ENCODE measurements at places on chromosomes 13 and 19. TPM values are rescaled to one million over a fixed set of nuclear protein-coding genes. Genes with fewer than 3 reads are reported as not detected.

DNA sequence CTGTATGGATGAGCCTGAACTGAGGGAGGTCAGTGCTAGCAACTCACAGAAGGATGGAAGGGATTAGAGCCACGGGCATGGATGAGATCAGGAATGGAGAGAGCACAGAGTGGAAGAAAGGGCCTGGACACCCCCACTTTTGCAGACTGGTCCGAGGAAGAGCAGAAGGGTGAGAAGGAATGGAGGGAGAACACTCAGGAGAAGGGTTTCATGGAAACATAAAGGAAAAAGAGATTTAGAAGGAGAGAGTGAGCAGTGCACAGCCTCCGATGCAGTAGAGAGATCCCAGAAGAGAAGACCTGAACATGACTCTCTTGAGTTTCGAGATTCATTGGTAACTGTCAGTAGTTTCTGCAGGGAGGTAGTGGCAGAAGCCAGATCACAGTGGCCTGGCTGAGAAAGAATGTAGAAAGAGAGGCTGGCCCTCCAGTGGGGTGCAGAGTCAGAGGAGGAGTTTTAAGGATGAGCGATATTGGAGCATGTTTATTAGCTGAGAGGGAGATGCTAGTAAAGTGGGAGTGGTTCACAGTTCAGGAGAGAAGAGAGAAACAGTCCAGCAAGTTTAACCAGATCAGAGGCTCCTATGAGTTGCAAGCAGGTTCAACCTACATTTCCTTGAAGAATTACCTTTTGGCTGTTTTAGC, 108.9 kb downstream of the ZAR1L start:
- no peak for DNase-seq

Gene CGB5
- not detected for total RNA-seq

Gene PRR19
- total RNA-seq: 1.4 TPM

GRCh38 chr19:33273881-33274662, 28.3 kb downstream of the CEBPA start:
- no peak for DNase-seq

Gene ATP1A3
- total RNA-seq: 4.5 TPM

Gene USHBP1
- 0.39 TPM for total RNA-seq

Gene CEBPA
- 6.2 TPM for total RNA-seq

DNA sequence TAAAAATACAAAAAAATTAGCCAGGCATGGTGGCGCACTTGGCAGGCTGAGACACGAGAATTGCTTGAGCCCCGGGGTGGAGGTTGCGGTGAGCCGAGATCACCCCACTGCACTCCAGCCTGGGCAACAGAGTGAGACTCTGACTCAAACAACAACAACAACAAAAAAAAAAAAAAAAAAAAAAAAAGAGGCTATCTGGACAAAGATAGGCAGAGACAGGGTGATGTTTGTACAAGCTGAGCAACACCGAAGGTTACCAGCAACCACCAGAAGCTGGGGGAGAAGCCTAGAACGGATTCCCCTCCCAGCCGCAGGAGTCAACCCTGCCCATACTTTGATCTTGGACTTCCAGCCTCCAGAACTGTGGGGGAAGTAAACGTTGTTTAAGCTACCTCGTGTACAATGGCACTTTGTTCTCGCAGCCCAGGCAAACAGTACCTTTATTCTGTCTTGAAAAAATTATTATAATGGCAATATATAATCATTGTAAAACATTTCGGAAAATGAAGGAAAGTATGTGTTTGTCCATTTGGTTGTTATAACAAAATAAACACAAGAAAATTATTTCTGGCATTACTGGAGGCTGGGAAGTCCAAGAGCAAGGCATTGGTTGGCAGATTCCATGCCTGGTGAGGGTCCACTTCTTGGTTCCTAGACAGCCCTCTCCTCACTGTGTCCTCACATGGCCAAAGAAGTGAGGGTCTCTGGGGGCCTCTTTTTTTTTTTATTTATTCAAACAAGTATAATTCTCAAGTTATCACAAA, 39.8 kb upstream of the LATS2 start:
- DNase-seq: no peak

DNA sequence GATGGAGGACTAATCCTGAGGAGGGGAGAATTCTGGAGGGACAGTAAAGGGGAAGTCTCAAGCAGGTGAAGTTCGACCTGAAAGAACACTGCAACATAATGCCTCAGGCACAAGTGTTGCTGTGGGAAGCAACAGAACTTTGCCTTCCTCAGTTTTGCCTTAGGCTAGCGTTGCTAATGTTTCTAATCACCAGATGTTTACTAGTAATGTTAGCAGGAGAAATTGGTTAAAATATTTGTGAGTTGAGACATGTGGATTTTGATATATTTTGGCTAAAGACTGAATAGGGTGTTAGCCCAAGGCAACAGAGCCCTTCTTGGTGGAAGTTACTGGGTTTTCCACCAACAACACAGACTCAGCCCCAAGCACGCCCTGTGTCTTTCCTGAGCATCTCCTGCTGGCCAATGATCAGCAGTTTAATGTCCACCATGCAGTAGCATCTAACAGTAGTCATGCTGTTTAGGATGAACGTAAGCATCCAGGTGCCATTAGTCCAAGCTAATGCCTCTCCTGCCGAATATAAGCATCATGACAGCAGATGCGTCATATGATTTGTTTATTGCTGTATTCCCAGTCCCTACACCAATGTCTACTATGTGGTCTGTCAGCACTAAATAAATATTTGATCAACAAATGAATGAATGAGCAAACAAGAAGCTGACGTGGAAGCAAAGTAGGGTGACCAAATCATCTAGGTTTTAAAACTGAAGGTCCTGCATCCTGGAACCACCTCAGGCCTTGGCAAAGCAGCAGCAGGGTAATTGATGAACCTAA, 511.9 kb upstream of the HTR2A start:
- DNase-seq: no peak

DNA sequence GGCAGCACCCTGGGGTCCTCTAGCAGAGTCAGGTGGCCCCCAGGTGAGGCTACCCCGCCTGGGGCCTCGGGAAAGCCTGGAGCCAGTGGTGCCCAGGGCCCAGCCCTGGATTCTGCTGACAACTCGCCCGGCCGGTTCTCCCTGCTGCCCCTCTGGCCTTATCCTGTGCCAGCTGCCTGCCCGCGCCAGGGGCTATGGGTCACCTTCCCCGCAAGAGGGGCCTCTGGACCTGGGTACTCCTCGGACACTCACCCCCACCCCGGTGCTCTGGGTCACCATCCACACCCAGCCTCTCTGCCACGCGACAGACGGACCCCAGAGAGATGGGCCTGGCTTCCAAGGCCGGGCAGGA, 24.0 kb downstream of the ZBTB7A start:
- DNase-seq: no peak

DNA sequence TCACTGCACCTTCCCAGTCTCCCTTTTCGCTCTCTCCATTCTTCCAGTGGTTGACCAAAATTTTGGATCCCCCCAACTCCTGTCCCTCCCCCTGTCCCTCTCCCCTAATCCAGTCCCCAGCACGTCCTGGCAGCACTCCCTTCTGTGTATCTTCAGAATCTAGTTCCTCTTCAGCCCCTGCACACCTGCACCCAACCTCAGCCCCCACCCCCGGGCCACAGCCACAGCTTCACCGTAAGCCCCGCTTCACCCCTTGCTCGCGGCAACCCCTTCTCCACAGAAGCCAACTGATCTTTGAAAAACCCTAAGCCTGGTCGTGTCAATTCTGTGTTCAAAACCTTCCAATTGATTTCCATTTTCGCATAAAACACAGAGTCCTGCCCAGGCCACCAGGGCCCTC, 35.5 kb upstream of the SLC15A1 start:
- DNase-seq: no peak

GRCh38 chr13:30593001-30593400, 24.7 kb upstream of the USPL1 start:
- DNase-seq: no peak
